Activated naive CD4-positive, alpha-beta T cell treated with anti-CD3 and anti-CD28 coated beads for 36 hours (primary cell): ENCODE measurements at places on chromosomes 11 and 22.

DNA sequence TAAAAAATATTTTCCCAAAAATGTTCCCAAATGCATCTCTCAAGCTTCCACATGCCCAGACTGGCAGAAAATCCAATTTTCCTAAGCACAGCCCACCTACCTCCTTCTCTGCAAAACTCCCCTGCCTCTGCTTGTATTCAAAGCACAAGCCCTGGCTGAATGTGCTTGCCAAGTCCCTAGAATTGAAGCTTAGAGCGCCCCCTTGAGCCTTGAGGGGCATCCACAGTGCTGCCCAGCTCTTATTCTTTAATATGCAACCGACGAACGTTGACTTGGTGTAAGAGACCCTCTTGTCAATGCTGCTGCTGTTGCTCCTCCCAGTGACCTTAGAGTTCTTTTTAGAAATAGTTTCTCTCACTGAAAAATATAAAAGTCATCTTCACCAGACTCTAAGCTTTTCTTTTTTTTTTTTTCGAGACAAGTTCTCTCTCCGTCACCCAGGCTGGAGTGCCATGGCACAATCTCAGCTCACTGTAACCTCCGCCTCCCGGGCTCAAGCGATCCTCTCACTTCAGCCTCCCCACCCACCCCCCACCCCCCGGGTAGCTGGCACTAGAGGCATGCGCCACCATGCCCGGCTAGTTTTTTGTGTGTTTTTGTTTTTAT, 63.5 kb upstream of the CAPRIN1 start:
- DNase-seq, result peak; percentile 87

DNA sequence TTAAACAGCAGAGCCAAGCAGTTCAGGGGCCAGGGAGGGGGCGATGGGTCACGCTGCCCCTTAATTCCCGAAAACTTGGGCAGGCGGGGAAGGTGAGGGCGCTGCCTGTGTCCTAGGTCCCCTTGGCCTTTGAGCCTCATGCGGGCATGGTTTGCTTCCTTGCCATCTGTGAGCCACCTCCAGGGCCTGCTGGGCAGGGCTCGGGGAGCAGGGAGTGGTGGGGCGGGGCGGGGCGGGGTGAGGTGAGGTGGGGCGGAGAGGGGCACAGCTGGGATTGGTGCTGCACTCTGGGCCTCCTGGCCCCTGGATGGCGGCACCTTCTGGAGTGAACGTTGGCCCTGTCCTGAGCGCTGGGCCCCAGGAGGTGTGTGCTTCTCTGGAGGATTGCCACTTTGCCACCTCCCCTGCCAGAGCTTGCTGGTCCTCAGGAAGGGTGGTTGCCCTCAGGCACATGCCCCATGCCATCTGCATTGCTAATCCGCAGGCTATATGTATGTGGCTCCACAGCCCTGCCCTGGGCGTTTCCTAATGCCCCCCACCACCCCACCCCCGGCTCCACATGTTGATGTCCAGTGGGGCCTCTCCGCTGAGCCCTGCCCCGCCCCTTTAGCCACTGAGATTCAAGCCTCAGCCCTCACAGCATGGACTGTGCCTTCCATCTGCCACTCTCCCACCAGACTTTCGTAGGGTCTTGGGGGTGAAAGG, 352.5 kb downstream of the TBC1D22A start:
- DNase-seq, result no peak

DNA sequence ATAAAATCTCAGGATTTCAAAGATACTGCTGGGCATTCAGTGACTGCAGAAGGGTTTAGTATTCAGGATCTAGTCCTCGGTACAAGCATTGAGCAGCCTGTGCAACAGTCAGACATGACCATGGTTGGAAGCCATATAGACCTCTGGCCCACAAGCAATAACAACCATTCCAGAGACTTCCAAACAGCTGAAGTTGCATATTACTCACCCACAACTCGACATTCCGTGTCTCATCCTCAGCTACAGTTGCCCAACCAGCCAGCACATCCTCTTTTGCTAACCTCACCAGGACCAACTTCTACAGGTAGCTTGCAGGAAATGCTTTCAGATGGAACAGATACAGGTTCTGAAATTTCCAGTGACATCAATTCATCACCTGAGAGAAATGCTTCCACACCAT, 156.8 kb downstream of the C11orf91 start:
- no peak for DNase-seq

- peak; percentile 35 for DNase-seq
Measured at GRCh38 chr22:43343262-43343669, at the start of gene SCUBE1. Gene SCUBE1, minus strand, starts transcription at chr22:43343372. Its CDS starts 111 bp downstream, at chr22:43343261.

DNA sequence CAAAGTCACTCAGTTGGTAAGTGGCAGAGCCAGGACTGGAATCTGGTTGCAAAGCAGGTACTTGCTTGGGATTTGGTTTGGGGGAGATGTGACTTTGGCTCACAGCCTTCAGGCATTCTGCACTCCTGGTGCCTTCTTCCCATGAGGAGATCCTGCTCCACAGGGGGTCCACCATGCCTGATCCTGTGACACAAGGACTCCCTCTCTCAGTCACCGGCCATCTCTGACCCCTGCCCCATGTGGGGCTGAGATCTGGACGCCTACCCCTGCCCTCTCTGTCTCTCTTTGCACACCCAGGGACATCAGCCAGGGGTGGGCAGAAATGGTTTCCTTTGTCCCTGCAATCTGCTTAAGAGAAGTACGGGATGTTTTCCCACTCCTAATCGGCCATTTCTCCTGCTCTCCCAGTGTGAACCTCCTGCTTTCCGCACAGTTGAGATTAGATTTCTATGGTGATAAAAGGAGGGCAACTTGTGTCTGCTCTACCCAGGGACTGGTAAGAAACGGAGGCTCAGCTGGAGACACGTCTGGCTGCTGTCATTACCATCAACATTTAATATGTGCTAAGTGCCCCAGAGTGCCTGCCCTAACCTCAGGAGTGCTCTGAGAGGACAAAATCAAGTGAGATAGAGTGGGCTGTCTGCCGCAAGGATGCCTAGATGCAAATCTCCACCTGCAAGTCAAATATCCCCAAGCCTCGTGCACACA, 11.1 kb upstream of the FXYD6 start:
- no peak for DNase-seq

DNA sequence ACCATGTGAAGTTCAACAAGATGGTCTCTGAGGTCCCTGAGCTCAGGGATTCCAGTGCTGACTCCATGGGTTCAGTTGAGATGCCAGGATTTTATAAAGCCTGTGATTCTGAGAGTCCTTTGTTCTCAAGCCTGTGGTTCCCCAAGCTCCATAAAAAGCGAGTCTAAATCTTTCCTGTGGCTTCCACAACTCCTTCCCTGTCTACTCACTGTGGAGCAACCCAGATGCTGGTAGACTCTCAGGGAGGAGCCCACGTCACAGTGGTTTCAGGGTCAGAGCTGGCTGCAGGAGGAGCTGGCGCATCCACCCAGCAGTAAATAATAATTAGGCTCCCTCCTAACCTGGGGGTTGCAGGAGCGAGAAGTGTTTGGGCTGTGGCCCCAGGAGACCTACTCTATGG, 2.0 kb upstream of the RELT start:
- DNase-seq, result no peak

DNA sequence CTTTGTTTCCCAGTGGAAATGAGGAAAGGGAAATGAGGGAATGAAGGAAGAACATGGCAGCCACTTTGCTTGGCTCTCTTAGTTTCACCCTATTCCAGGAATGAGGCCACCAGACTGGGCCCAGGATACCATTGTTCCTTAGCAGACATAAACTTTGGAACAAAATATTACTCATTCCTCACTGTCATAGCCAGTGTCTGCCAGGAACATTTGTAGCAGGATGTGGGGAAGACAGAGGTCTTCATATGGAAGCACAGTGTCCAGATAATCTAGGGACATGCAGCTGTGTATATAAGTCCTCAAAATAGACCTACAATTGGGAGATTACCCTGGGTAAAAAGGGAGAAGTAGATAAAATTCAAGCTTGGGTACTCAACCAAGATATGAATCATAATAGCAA, 15.2 kb upstream of the FUT4 start:
- no peak for DNase-seq

DNA sequence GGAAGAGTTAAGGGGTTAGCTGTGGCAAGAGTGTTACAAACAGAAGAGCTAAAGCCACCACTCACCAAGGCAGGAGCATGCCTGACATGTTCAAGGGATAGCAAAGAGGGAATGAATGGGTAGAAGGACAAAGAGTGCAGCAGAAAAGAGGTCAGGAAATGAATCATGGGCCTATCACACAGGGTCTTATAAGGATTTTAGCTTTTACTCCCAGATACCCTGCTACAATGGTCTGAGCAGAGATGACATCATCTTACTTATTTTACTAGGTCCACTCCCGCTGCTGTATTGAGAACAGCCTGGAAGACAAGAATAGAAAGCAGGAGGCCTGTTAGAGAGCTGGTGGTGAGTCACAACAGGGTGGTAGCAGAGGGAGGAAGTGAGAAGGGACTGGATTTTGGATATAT, 9.8 kb downstream of the TRAF6 start:
- no peak for DNase-seq

- DNase-seq, result no peak
Measured at GRCh38 chr11:11808992-11809615, 32.7 kb upstream of the USP47 start.

DNA sequence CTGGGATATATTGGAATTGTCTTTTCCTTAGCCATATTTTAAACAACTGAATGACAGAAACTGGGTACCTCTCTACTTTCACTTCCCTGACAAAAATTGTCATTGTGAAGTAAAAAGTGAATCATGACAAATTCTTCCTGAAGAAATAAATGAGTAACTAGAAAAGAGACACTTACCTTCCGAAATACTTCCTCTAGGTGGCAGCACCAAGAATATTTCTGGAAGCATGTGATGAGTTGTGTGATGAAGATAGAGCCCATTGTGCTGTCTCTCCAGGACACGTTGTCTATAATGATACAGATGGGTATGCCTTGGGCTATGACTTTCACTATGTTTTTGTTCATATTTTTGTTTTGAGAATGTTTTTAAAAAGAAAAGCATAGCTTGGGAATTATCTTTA, 21.5 kb downstream of the CASP4 start:
- peak; percentile 47 for DNase-seq

GRCh38 chr11:1493650-1494244, 7.2 kb upstream of the MOB2 start:
- DNase-seq, result no peak

GRCh38 chr11:45252134-45252856, 33.8 kb downstream of the SYT13 start:
- peak; percentile 27 for DNase-seq

GRCh38 chr11:3135481-3136440, 29.3 kb downstream of the OSBPL5 start:
- no peak for DNase-seq

DNA sequence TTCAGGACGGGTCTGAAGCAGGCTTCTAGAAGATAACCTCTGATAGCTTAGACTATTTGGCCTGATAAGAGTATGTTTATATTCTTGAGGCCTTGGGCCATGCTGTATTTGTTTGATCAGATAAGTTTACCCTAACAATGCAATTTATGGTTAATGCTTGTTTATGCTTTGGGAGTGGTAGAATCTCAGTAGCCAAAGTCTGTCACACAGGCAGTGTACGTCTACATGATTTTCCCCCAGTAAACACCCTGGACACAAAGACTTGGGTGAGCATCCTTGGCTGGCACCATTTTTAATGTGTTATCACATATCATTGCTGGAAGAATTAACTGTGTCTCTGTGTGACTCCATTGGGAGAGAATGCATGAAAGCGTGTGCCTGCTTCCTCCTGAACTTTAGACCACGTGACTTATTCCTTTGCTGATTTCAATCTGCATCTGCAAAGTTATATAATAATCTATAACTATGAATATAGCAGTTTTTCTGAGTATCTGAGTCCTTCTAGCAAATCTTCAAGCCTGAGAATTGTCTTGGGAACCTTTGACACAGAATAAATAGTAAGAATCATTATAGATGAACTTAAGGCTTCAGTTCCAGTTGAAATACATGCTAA, 172.4 kb downstream of the CASP12 start:
- no peak for DNase-seq

DNA sequence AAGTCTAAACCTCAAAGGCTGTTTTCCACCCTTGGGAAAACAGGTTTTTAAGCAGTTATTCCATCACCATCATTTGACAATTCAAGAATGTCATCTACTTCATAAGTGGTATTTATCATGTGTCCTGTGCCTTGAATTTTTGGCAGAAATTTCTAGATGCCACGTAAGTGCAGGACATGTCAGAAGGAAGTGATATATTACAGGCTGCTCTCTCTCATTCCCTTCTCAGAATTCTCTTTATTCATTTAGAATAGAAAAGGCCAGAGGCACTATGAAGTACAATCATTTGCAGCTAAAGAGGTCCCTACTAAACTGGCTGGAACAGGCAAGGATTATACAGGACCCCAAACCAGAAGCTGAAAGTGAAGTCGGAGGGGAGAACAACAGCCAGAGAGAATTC, 11.9 kb downstream of the RBFOX2 start:
- DNase-seq, result no peak

DNA sequence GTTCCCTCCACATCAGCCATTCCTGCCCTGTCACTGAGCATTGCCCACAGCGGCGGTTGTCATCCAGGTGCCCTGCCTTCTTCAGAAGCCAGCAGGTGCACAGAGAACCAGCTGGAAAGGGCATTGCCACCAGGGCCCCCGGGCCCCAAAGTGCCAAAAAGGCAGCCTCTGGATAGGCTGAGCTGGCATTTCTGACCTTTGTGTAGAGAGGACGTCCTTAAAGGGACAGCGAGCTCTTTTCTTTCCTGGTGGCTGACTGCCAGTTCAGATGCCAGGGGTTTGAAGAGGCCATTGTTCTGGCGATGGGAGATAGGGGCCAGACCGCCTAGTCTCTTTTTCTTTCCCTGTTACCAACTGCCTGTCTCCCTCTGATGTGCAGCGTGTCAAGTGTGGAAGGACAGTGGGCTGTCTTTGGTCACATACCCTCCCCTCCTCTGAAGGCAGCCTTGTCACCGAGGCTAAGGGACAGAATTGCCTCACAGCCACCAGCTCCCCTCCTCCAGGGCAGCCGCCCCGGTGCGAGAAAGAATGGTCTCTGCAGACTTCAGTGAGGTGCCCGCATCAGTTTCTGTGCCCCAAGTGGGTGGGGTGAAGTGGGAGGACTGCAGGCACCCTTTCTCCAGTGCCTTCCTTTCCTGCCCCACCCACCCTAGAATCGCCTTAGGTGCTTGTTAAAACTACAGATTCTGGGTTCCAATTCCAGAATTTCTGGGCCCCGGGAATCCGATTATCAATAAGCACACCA, 109.6 kb downstream of the SCN3B start:
- DNase-seq, result no peak
